ENCODE measurements at places on chromosomes 11 and 22.

DNA sequence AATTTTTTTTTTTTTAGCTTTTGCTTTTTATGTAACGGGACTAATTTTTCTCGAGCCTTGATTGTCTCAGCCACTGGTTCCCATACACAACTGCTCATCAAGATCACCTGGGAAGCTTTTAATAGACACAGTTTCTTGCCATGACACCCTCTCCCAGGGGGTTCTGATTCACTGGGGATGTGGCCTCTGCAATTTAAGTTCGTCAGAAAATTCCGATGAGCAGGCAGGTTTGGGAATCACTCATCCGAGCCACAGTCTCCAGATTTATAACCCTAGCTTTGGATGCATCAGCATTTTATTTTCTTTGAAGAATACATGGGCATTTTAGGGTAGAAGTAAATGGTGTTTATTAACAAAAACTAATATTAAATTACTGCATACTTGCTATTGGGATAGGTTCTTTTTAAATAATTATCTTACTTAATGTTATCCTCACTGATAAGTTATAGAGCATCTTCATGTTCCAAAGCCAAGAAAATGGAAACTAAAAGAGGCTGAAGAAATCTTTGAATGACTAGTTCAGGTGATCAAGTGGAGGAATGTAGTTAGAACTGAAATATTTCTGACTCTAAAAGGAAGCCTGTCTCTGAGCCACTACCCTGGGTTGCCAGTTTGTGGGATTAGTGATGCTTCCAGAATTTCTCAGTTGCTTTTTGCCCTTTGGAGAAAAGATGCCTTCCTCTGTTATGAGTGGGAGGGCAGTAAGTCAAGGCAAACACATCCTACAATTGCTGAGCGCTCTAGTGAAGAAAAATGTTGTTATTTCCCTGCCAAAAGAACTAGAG is 319.0 kb downstream of the DDX10 start:
- DNase-seq: no peak

DNA sequence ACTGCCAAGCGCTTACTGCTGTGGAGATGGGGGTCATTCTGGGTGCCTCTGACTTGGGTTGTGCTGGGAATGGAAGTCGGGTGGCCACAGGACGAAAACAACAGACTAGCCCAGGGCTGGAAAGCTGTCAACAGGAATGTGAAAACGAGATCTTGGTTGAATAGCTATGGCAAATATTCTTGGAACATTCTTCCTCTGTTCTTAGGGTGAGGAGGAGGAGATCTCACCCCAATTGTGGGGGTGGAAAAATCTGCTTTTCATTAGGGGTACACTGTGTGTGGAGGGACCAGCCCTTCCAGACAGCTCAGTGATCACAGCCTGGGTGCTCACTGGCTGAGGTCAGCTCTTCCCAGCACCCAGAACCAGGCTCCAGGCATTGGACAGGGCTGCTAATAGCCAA is 52.0 kb upstream of the PRSS23 start:
- no peak for DNase-seq

- DNase-seq: no peak
Observed at GRCh38 chr11:6565325-6565724, 38.1 kb downstream of the RRP8 start.

- DNase-seq: no peak
Observed at GRCh38 chr11:64321533-64321932, 3.6 kb downstream of the PRDX5 start.

DNA sequence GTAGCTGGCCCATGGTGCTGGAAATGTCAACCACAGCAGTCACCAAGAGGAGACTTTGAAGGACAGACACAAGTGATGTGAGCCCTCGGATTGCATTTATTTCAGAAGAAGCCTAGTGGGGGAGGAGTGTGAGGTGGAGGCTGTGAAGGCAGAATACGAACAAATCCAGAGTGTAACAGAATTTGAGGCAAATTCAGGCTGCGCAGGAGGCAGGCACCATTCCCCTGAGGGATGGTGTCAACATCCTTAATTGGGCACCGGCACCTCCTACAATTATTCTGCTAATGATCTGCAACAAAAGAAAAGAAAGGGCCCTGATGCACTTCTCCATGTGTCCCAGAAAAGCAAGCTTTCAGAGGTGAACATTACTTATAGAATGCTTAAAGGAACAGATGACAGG is 32.2 kb downstream of the CWC15 start:
- no peak for DNase-seq

DNA sequence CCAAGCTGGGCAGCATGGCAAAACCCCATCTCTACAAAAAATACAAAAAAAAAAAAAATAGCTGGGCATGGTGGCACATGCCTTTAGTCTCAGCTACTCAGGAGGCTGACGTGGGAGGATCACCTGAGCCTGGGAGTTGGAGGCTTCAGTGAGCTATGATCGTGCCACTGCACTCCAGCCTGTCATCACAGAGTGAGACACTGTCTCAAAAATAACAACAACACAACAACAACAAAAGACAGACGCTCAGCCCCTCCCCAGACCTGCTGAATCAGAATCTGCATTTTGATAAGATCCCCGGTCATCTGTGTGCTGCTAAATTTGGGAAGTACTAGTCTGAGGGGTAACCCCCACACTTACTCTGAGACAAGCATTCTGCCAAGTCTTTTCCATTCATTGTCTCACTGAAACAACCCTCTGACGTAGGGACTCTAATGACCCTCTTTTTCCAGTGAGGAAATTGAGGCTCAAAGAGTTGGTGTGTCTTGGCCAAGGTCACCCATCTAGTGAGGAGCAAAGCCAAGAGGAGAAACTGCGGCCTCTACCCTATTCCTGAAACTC is 7.5 kb downstream of the NEFH start:
- peak; percentile 3 for DNase-seq

GRCh38 chr11:13288375-13289029 is 10.9 kb downstream of the BMAL1 start:
- no peak for DNase-seq

DNA sequence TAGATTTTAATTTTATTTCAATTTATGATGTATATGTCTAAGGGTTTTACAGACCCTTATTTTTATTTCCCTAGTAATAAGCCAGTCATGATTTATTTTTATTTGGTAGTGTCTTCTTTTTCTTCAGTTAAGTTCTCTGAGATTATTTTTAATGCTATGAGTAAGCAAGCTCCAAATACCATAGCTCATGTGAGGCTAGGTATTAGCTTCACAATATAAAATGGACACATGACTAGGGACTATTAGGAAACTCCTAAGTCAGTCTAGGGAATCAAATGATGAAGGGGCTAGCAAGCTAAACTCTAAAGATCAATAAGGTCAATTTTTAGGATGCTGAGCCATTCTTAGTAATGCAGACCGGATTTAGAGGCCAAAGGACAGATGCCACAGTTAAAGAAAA is 45.9 kb downstream of the CKAP5 start:
- no peak for DNase-seq

GRCh38 chr11:289712-290620 is 1.0 kb downstream of the PGGHG start:
- DNase-seq: no peak

GRCh38 chr11:100878474-100878873 is 191.4 kb downstream of the ARHGAP42 start:
- DNase-seq: no peak

GRCh38 chr22:29342177-29342576 is 26.7 kb upstream of the RASL10A start:
- DNase-seq: no peak
